ENCODE measurements at places on chromosomes 5 and 9.
A peak's percentile ranks its signal among the peaks of the same experiment; 100 is the strongest.

DNA sequence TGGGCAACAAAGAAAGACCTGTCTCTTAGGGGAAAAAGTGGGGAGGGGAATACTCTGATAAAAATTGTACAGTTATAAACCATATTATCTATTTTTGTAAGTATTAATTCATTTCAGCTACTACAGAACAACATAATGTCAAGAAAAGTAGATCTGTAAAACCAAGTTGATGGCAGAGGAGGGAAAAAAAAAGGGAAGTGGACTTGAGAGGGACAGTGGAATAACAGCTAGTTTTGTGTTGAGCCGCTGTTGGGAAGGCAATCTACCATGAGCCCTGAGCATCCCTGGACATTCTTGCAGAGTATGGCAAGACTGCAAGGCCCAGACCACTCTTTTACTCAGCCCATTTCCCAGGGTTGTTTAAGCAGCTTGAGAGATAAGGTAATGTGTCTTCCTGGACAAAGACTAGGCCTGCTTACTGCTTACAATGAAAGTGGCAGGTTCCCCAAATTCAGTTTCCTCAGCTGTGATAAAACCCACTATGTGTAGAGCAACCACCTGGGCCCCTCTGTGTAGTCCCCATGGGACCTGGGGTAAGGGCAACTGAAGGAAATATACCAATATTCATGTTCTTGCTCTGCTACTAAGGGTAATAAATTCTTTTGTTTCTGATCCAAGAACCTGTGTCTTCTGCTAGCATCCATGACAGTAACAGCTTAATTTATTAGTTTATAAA lies 25.0 kb downstream of the CEP120 start:
- no peak for DNase-seq

DNA sequence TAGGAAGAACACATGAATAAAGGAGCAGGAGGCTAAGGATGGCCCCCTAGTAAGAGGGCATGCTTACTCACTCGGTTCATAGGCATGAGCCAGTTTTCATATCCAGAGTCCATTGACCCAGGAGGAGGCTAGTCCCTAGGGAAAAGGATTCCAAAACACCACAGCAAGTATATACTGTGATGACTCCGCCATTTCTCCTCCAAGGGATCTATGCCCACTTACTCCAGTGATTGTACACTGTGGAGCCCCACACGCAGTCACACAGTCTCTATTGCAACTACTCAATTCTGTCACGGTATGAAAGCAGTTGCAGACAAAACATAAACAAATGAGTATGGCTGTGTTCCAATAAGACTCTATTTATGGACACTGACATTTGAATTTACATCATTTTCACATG lies 117.7 kb upstream of the ALDH1B1 start:
- DNase-seq = no peak

DNA sequence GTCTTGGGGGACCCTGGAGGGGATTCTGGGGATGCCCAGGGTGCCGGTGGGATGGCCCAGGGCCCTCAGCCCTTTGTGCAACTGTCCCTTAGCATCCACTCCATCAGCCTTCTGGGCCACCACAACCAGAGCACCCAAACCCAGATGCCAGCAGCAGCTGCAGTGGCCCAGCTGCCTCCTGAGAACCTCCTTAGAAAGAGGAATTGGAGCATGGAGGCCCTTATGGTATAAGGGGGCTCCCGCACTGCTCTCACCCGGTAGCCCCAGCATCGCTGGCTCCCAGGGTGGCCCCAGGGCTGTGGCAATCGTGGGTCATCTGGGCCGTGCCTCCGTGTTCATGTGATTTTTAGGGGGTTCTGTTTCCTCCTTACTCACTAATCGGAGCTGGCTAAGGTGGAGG lies 463.3 kb downstream of the ICE1 start:
- DNase-seq = no peak

DNA sequence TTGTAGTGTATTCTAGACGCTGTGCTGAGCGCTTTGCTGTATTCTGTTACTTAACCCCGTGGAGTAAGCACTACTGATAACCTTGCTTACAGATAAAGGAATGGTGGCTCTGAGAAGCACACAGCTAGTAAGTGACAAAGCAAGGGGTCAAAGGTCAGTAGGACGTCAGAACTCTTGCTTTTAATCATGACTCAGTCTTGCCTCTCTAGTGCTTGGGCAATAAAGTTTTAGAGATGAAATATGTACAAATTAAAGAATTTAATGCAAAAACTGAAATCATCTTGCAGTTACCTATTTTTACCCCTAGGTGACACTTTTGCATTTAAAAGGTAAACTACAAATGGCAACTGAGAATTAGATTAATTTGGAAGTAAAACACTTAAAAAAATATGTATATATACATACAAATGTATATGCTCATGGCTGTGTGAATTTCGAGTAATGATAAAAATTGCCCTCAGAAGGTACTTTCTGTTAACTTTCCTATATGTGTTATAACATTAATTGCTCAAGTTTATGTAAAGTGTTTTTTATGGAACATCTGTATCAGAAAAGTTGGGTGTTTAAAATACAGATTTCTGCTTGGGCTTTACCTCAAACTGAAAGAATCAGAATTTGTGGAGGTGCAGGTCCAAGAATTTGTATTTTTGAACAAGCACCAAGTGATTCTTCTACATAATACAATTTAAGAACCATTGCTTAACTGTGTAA lies 175.1 kb upstream of the DAB2 start:
- no peak for DNase-seq

DNA sequence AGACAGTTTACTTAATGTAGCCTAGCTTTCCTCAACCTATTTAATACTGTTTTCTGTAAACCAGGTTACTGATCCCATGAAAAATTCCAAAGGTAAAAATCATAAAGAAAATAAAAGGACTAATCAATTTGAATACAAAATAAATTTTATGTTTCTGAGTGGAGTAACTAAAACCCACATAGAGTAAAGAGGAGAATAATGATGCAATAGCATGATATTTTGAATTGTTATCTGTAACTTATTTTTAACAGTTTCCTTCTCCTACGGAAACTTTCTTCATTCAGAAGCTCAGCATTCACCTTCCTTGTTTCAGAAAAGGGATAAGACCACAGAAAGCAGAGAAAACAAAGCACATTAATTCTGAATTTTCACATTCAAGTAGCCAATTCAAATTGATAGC lies 320.6 kb upstream of the NUDT12 start:
- no peak for DNase-seq

GRCh38 chr5:58622936-58623871 lies 40.3 kb downstream of the RAB3C start:
- no peak for DNase-seq

DNA sequence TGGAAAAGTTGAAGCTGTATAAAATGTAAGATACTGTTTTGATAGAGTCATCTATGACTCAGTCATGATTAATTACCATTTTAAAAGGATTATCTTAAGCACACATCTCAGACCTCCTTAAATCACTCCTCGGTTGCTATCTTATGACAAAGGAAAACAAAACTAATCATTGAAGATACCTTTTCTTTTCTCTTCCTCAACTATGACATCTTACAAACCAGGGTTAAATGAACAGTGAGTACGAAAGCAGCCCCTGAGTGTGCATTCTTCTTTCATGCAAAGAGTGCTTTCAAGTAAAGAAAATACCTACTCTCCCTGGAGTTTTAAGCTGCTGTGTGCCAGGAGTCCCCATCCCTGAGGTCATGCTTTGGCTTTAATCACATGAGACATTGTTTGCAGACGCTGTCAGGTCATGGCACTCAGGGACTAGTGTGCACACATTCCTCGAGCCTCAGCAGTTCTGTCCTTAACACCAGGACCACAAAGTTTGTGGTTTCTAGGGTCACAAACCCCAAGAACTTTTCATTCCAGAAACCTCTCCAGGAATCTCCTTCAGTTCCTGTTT lies 86.7 kb upstream of the ICE1 start:
- no peak for DNase-seq

GRCh38 chr5:8813180-8813579 lies 732.7 kb downstream of the SEMA5A start:
- DNase-seq = no peak

GRCh38 chr9:83620841-83621636 lies 1.9 kb upstream of the IDNK start:
- DNase-seq = peak; percentile 25

DNA sequence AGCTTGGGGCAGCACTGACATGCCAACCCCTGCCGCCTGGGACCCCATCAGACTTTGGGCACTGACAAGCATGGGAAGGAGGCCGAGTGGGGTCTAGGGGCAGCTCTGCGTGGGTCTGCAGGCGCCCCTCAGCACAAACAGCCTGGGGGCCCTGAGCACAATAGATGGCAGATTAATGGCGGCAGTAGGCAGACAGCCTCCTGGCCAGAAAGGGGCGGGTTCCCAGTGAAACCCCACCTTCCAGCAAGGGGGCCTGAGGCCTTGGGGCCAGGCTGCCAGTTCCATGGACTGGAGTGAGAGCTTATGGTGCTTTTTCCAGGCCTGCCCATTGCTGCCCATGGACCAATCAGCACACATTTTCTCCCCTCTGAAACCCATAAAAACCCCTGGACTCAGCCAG lies 2031.2 kb downstream of the EFNA5 start:
- DNase-seq = no peak

DNA sequence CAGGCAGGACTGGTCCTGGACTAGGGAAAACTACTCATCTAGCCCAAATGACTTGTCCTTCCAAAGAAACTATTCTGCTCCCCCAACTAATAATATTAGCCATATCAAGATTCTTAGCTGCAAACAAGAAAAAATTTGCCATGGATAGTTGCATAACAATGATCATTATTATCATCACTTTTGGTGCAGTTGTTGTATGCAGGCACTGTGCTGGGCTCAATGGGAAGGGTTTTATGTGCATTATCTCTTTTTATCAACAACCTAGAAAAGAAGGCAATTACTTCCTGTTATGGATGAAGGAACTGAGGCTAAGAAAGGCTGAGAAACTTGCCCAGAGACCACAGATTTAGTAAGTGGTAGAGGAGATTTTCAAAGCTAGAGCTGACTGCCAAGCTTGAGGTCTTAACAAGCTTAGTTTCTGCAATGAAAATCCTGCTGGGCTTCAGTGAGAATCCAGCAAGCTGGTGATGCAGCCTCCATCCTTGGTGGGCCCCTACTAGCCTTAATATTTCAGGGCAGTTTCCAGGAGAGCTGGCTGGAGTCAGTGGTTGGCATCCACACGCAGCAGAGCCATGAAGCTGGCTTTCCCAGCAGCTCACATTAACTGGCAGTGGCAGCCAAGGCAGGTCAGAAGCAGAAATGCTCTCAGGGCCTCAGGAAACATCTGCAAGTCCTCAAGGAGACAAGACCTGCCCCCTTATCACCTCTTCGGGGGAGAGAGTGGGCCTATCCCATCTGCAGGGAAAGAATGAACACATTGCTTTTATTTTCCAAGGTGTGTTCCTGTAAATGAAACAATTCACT lies 20.5 kb upstream of the MEGF9 start:
- DNase-seq = no peak

DNA sequence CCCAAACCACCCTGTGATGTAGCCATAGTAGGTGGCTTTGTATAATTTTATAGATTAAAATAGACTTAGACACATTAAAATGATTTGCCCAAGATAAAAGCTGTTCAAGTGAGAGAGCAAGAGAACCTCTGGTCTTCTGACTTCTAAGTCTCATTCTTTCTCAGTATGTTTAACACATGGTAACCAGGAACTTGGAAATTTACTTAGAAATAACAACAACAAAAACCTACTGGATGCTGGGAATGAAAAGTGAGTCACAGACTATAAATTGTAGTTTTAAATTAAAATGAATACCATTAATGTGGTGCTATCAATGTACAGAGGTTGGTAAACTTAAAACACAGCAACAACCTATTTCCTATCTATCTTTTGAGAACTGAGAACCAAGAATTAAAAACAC lies 30.4 kb downstream of the HMGCR start:
- no peak for DNase-seq

- DNase-seq = no peak
Measured at GRCh38 chr5:5649641-5650040, 227.2 kb downstream of the ICE1 start.

- no peak for DNase-seq
Measured at GRCh38 chr9:92739346-92739970, 25.2 kb downstream of the BICD2 start.

- no peak for DNase-seq
Measured at GRCh38 chr5:167626341-167627123, 664.9 kb upstream of the WWC1 start.

Measured in bone marrow (tissue), 2 donors.